ENCODE measurements at places on chromosomes 6 and 20.

GRCh38 chr20:36462440-36463211 is 78.7 kb upstream of the MYL9 start:
- DNase-seq: no peak

DNA sequence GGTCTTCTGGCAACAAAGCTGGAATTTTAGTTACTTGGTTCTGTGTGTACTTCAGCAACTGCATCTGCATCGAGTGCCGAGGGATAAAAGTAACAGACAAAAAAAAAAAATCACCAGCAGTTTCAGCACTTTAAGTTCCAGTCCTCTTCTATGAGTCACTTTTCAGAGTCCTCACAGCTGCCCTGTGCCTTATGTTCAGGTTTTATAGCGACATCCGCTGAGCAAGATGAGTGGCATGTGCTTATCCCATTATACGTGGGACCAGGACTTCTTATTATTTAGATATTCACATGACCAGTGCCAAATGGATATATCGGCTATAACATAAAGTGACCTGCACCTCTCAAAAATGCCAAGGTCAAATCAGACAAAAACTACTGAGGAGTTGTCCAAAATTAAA is 242.9 kb downstream of the FOXA2 start:
- DNase-seq: no peak

GRCh38 chr6:2876210-2877056 is 26.7 kb downstream of the SERPINB9 start:
- no peak for DNase-seq

DNA sequence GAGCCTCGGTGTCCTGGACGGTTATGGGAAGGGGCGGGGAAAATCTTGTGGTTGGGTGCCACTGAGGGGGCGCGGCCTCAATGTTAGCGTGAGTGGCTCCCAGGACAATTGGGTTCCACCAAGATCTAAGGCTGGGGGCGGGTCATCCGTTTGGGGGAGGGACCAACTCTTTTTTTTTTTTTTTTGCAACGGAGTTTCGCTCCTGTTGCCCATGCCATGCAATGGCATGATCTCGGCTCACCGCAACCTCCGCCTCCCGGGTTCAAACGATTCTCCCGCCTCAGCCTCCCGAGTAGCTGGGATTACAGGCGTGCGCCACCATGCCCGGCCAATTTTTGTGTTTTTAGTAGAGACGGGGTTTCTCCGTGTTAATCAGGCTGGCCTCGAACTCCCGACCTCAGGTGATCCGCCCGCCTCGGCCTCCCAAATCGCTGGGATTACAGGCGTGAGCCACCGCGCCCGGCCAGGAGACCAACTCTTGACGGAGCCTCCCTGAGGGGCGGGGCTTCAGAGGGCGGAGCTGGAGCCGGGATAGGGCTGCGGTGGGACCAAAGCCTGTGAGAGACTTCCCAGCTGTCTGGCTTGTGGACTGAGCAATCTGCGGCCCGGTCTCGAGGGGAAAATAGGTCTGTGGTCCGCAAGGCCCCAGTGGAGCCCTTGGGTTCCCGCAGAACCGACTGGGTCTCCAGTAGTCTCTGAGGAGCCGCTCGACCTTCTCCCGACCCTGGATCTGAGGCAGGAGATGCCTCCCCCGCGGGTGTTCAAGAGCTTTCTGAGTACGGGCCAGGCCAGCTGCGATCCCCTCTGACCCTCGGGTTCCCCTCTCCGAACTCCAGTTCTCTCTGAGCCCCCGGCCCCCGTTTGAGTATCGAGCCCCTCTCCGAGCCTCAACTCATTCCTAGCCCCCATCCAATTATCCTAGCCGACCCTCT is 1.1 kb downstream of the SPAG4 start:
- DNase-seq: peak; percentile 30

- DNase-seq: no peak
Measured at GRCh38 chr6:108454356-108454755, 106.4 kb upstream of the FOXO3 start.

DNA sequence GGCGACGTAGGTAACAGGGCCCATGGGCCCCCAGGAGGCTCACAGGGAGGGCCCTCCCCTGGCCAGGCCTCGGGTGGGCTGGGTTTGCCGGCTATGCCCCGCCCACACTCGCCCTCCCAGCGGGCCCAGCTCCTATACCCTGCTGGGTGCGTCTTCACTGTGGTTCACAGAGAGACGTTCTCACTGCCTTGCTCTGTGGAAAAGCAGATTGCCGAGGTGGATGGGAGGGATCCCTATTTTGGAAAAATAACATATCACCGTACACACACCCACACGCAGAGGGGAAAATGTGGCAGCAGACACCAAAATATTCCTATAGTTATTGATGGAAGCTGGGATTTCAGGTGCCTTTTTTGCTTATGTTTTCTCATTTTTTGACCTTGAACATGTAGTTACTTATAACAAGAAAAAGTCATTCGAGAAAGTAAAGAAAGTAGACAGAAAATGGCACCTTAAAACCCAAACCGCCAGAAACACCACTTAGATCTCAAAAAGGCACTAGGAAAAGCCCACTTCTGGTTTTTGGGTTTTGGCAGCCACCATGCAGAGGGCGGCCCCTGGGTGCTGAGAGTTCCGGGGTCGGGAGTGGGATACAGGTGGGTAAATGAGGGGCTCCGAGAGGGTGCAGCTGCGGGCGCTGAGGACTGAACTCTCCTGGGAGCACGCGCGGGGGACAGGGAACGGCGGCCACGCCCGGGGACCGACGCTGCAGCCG is 49.4 kb downstream of the TMEM242 start:
- no peak for DNase-seq

- DNase-seq: no peak
Measured at GRCh38 chr20:25437153-25437581, 29.7 kb downstream of the GINS1 start.

GRCh38 chr6:111239461-111239860 is 152.2 kb downstream of the SLC16A10 start:
- no peak for DNase-seq

DNA sequence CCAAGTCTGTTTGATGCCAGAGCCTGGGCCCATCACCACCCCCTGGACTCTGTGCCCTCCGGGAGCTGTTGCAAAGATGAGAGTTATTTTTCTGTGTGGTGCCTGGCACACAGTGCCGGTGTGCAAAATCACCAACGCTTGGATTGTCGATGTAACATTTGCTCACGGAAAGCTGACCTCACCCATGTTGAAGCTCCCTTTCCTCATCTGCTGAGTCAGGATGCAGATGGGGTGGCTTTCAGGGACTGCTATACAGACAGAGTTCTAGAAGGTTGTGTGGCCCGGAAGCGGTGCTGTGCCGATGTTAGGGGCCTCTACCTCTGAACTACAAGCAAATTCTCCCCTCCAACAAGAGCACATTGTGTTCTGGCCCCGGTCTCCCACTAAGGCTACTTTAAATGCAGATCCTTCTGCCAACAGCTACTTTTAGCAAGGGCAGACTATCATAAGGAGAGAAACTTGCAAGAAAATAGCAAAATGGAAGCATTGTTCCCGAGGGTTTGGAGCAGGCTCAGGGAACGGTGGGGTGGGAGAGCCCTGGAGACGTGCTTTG is 34.0 kb downstream of the EYA2 start:
- no peak for DNase-seq

- no peak for DNase-seq
Measured at GRCh38 chr6:20186981-20187380, 25.3 kb downstream of the MBOAT1 start.

GRCh38 chr6:16146028-16146427 is 17.1 kb downstream of the MYLIP start:
- no peak for DNase-seq

GRCh38 chr6:140590641-140591040 is 1216.2 kb upstream of the CITED2 start:
- DNase-seq: no peak
